ENCODE measurements at places on chromosomes 2 and 18.

GRCh38 chr2:232549655-232550353, 553 bp downstream of the TIGD1 start:
- DNase-seq, result no peak

DNA sequence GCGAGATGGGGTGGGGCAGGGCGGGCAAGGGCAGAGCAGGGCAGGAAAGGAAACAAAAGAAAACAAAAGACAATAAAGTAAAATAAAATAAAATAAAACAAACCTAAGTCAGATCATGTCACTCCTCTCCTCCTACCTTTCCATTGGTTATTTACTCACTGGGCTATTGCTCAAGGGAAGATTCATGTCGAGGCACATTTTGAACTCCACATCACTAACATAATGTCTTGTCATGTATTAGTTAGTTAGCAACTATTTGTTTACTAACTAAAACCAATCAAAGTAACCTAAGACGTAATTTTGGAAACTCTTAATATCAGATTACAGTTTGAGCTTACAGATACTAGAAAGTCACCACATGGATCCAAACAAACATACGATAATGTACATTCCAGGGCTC, 2.2 kb downstream of the C1D start:
- no peak for DNase-seq

DNA sequence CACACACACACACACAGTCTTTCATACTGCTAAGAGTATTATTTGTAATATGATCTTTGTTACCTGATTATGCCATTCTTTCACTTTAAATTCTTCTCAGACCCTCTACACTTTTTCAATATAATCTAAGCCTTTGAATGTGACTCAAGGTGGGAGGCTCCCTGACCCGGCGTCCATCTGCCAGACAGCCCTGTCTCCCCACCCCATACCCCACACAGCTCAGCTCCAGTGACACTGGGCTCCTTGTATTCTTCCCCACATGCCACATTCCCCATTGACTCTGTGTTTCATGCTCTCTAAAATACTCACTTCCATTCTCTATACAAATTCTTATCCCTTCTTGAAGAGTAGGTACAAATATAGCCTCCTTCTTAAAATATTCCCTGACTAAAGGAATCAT, 442.2 kb downstream of the TGIF1 start:
- no peak for DNase-seq

DNA sequence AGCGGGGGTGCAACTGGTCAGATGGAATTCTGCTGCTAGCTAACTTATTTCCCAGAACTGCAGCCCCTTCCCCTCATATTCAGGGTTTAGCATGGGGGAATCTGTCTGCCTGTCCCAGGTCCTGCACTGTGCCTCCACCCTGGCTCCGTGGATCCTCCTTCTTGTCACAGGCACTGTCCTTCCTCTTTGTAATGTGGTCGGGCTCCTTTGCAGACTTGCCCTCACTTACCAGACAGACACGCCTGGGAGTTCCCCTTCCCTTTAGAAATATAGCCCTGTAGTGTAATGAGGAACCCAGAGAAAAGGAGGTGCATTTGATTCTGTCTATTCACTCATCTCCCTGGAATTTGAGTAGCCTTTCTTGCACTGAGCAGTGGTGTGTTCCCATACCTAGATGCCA, 108.7 kb downstream of the TRIM43 start:
- DNase-seq, result no peak

DNA sequence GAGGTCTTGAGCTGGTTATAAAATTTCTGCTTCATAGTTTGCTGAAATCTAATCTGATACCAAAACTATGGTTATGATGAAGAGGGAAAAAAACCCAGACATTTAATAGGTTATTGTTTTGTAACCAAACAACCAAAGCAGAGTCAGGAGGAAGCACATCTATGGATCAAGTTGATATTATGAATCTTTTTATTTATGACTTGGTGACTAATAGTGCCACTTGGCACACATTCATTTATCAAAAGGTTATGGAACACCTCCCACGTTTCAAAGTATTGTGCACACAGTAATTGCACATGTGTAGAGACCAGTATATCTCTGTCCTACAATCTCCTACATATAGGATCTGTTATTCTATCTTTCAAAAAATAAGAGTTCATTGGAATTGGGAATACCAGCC, 93.0 kb downstream of the DPP4 start:
- DNase-seq, result no peak

DNA sequence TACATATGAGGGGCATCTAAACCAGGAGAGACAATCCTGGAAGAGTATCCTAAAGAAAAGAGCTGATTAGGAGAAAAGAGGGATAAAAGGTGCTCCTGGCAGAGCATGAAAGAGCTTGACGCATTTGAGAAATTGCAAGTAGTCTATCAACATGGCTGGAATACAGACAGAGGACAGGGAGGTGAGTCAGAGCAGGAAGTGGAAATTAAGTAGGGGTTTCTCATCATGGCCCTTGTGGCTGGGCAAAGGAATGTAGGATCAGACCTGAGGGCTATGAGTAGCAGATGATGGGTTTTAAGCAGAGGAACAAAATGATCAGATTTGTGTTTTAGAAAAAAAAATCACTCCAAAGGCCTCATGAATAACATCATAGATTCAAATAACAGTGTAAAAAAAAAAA, 49.2 kb upstream of the UGP2 start:
- no peak for DNase-seq

DNA sequence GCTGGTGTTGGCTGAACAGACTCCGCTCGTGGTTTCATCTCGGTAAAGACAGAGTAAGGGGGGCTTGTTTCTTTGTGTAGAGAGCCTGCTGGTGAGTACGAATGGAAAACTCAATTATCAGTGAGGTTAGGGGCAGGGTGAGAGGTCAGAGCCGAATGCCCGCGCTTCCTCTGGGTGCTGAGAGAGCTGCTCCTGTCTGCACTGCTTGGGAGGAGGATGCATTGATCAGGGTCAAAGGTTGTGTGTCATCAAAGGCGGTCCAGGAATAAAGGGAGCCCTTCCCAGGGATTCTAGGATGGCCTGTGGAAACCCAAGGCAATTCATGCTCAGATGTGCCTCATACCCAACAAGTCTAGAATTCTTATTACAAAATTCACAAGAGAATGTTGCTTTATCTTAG, 143.9 kb downstream of the MYCN start:
- no peak for DNase-seq

- no peak for DNase-seq
Observed at GRCh38 chr2:211439011-211439410, 882.6 kb downstream of the CPS1 start.

Measured in stimulated activated CD8-positive, alpha-beta memory T cell treated with anti-CD3 and anti-CD28 coated beads, Interleukin-4, amount 100 ng/mL, for 4 hours (primary cell).